ENCODE measurements at places on chromosomes 12 and 14.

- no peak for DNase-seq
These were observed 793.6 kb downstream of the GALC start for GRCh38 chr14:87199381-87199780.

- DNase-seq: no peak
These were observed 66.7 kb upstream of the RBM19 start for GRCh38 chr12:114032801-114033200.

DNA sequence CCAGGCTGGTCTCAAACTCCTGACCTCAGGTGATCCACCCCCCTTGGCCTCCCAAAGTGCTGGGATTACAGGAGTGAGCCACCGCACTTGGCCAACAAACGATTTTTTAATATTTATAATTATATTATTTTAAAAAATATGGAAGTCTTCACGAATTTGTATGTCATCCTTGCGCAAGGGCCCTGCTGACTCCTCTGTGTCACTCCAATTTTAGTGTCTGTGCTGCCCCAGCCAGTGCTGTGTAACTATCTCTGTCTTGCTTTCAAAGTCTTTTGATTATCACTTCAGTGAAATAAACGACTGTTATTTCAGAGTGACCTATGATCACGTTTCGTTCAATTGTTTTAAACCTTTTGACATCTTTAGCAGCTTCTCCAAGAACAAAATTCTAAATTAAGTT, 13.1 kb upstream of the MMP17 start:
- DNase-seq: no peak

DNA sequence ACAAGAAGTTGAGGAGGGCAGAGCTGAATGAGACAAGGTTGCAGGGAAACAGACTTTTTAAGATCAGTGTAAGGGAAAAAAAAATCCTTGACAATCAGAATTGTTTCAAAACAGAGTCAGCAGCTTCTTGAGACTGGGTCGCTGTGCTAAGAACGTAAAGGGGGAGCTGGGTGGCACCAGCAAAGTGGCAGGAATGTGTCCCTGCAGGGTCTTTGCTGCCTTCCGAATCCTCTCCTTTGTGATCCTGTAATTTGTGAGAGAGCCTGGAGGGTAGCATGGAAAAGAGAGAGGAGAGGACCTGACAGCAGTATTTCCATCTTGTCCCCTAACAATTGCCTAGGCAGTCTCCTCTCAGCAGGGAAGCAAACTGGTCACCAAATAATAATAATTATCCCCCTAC, 472.8 kb downstream of the RGS6 start:
- no peak for DNase-seq

DNA sequence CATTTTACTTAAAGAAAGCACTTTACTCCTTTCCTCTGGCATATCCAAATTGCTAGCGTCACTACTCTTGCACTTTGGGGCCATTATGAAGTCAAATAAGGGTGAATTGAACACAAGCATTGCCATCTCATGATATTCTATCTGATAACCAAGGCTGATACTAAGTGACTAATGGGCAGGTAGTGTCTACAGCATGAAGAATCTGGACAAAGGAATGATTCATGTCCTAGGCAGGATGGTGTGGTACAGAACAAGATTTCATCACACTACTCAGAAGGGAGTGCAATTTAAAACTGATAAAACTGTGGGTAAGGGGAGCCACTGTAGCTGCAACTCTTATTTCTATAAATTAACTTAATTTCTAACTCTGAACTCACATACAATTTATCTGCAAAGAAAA, 7.7 kb upstream of the SLC6A15 start:
- no peak for DNase-seq

- no peak for DNase-seq
These were observed 9.3 kb upstream of the HDAC7 start for GRCh38 chr12:47828976-47829482.

GRCh38 chr12:15322164-15323061, at the start of gene PTPRO:
Gene PTPRO (plus strand): TSS chr12:15322508.
- DNase-seq: no peak

GRCh38 chr14:102588821-102589220, 3.6 kb upstream of the RCOR1 start:
- DNase-seq: no peak

DNA sequence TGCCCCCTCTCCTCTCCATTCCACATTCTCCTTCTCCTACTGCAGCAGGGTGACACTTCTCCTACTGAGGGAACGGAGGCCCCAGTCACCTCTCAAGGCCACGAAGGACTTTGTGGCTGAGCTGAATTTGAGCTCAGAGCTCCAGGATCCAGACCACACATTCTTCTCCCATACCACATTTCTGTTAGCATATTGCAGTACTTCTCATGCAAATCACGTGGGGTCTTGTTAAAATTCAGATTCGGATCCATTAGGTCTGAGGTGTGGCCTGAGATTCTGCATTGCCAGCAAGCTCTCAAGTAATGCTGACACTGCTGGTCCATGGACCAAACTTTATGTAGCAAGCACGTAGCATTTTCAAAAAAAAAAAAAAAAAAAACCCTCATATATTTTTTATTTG, 9.6 kb upstream of the IFI27L2 start:
- DNase-seq: no peak

DNA sequence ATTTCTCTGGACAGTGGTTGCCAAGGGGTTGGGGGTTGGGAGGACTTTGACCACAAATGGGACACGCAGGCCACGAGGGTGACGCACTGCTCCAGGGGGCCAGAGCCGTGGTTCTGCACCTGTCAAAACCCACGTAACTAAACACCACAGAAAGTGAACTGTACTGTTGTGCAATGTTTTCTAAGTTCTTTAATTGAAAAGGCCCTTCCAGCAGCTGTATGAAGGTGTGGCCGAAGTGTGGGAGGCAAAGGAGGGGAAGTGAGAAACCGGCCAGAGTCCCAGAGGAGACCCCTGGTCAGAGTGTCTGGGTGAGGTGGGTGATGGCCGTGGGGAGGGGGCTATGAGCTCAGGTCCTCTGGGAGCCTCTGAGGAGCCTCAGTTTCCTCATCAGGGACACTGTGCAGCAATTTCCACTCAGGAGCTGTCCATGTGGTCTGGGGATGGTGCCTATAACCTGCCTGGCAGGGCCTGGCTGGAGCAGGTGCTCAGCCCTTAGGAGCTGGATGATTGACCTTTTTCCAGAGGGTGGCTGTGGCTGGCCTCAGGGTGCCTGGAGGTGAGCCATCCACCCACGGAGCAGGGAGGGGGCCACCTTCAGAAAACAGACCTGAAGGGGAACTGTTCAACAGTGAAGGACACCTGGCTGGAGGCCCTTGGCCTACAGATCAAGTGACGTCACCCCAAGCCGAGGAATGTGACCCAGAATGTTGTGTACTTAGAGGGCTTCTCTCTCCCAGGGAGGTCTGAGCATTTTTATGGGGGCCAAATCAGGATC, 9.8 kb upstream of the BDKRB2 start:
- no peak for DNase-seq

Measured in activated CD4-positive, alpha-beta T cell treated with anti-CD3 and anti-CD28 coated beads, Interleukin-2, amount 50 U/mL, for 1 hour (primary cell).